ENCODE measurements at places on chromosomes 12 and 14.

GRCh38 chr12:51836041-51836826 is 12.3 kb downstream of the FIGNL2 start:
- DNase-seq = no peak

DNA sequence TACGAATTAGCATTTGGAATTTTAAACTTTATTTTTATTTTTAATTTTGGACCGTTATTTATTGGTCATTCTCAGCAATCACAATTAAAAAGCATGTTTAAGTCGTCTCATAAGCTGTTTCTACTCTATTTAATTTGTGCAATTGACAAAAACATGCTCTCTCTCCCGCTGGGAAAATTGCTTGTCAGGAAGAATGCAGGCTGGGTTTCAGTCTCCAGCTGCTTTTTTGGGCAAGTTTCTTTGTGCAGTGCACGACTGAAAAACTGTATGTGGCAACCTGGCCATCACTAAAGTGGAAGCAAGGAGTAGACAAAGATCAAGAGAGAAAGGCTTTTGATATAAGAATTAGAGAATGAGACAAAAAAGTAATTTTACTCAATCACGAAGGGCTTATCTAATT is 941.5 kb upstream of the MDGA2 start:
- no peak for DNase-seq

- no peak for DNase-seq
Observed at GRCh38 chr12:3222979-3223378, 145.8 kb downstream of the TSPAN9 start.

- no peak for DNase-seq
Observed at GRCh38 chr12:98208816-98209215, 306.6 kb upstream of the TMPO start.

DNA sequence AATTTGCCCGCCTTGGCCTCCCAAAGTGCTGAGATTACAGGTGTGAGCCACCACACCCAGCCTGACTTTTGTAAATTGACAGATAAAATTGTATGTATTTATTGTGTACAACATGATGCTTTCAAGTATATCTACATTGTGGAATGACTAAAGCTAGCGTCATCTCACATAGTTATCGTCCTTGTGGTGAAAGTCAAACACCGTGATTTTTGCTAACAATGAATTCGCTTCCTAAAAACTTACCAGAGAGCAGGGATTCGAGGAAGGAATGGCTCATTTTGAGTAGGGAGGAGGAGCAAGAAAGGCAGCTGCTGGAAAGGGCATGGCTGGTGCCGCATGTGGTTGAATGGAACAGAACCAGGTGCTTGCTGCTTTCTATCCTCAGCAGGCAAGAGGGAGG is 85.4 kb downstream of the LGMN start:
- no peak for DNase-seq

DNA sequence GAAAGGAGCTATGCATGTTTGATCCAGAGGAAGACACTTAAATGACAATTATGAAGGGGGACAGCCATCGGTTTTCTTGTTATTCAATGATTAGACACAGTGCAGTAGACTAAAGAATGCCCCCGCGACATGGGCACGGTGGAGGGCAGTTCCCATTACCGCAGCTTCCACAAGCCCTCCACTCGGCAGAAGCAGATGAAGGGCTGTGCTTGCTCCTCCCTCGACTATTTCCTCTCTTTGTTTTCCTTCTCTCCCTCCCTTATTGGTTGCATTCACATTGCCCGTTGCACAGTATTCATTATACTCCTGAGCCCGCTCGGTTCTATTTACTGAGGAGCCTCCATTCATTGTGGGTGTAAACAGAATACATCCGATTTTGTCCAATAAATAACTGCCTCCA is 138.8 kb upstream of the RASSF8 start:
- DNase-seq = no peak

DNA sequence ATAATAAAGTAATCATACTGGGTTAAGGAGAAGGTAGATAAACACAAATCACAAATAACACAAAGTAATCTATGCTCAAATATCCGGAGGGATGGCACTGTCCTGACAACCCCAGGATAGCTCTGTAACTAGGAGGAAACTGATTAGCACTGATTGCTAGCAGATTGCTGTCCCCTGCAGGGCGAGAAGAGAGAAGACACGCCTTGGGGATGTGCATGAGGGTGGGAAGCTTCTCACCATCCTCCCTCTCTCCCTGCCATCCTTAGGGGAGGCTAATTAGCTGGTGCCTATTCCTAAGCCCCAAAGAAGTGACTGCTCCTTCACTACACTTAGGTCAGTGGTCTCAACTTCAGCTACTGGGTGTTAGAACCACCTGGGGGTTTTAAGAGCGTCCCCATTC is 27.0 kb upstream of the TMEM260 start:
- no peak for DNase-seq

- no peak for DNase-seq
Observed at GRCh38 chr12:104459368-104459909, 2.7 kb downstream of the CHST11 start.

DNA sequence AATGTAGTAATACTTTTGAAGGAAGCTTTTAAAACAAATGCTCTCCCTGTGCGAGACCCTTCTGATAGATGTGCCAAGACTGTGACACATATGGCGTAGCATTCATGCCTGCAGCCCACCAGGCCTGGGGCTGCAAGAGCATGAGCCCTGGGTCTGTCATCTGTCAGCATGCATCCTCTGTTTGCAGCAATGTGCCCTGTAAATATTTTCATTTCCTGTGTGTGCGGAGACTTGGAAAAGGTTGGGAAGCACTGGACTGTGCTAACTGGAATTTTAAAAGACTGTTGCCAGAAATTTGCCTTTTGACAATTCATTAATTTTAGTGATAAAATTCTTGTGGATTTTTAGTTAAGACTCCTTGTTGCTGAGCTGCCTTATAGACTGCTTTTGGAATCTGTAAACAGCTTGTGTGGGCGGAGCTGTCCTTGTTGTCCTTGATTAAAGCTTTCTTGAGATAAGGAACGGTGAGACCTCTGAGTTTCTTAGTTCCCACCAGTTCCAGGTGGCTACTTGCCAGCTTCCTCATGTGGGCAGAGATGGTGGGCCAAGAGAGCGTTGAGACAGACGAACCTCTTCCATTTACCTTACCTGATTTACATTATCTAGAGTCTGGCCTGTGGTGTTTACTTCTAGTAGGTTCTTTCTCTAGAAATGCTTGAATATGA is 23.4 kb downstream of the MARK3 start:
- no peak for DNase-seq

- peak; percentile 13 for DNase-seq
Observed at GRCh38 chr12:132329036-132329719, at the start of gene GALNT9. TSS of gene GALNT9 (minus strand) at chr12:132329589. CDS start at chr12:132329203, 386 bp downstream.

- DNase-seq = peak; percentile 93
Observed at GRCh38 chr12:54368709-54369596, 4.7 kb upstream of the GPR84 start.

DNA sequence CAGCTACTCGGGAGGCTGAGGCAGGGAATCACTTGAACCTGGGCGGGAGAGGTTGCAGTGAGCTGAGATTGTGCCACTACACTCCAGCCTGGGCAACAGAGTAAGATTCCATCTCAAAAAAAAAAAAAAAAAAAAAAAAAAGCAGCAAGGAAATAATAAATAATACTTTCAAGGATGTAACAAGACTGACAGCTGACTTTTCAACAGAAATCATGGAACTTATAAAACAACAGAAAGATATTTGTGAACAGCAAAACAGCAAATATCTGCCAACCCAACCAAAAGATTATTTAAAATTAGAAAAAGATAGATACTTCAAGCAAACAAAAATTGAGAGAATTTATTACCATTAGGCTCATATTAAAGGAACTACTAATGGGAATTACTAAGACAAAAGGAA is 115.1 kb downstream of the TSHR start:
- no peak for DNase-seq

DNA sequence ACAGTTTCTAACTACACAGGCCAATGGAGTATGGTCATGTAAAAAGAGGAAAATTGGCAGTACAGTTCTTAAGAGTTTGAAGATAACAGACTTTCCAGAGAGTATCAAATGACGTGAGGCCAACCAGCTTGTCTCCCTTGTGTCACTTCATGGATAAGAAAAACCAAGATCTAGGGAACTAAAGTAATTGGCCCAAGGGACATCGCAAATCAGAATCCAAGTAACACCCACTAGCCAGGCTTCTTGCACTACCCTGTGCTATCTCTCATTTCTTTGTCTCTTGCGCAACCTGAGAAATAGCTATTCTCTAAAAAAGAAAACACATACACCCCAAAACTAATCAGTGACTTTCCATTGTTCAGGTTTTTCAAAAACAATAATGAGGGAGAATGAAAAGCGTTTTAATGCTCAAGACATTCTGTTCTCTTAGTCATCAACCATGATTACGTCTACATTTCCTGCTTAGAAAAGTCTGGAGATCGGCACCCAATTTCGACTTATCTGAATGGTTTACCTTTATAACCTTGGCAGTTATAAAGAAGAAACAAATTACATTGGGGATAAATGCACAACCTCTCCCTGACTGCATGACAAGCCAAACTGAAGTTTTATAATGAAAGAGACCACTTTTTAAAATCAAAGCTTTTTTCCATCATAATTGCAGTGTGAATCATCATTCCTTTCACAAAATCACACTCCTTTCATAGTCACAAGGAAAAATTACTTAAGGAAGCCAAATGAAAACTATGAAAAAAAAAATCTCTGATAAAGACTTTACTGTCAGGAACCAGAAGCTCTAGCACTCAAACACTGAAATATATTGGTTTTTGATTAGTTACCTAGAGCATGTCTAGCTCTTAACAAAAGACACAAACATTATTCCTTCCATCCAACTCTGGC is 42.1 kb downstream of the TMTC1 start:
- DNase-seq = no peak

- DNase-seq = no peak
Observed at GRCh38 chr12:119594772-119595445, 1.3 kb downstream of the TMEM233 start.

DNA sequence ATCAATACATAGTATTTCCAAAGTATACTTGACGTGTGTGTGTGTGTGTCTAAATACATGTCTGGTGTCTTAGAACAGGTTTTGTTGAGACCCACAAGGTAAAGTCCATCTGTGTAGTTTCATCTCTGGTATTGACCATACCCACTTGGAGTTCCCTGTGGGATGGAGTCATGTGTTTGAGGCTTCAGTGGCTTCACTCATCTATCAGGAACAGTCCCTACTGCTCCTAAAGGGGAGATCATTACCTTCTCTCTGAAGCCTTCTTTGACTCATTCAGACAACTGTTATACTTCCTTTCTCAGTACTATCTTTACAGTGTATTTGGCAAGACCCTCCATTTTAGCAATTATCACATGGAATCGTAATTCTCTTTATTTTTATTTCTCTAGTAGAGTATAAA is 14.2 kb downstream of the RAB21 start:
- no peak for DNase-seq

- no peak for DNase-seq
Observed at GRCh38 chr12:12365446-12365802, 8.5 kb downstream of the BORCS5 start.

DNA sequence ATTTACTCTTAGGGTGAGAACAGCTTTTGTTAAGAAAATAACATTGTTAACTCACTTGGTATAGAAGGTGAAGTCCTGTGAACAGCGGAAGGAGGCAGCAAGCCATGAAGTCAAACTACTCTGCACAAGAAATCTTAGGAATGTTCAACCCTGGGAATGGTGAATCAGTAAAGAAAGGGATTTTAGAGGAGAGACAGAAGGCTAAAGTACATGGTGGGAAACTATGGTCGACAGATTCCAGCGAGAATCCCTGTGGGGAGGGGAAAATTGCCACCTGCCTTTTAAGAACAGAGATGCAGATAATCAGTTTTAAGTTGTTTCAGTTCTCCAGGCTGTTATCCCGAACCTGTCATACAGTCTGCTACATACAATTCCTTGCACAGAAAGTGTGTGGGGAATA is 63.2 kb upstream of the PTPRR start:
- DNase-seq = no peak

GRCh38 chr12:132665794-132666193 is 21.3 kb downstream of the POLE start:
- no peak for DNase-seq

GRCh38 chr14:86442135-86442534 is 912.2 kb downstream of the FLRT2 start:
- DNase-seq = no peak

- no peak for DNase-seq
Observed at GRCh38 chr12:7197841-7198240, 8.4 kb downstream of the PEX5 start.

DNA sequence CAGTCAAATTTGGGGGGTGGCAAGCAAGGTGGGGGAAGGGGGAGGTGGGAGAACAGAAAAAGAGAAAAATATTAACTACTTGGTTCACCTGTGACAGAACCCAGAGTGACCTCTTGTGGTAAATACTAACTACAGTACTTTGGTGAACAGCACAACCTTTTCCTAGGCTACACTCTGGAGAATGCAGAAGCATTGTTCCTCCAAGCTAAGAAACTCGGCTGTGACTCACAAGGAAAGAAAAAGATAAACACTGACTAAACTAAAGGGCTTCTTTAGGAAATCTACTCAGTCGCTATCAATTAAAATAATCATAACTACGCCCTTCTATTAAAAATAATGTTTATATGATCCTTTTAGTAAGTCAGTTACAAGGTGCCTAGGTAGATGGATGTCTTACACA is 5.4 kb downstream of the KCNH5 start:
- DNase-seq = no peak

GRCh38 chr14:103178521-103178920 is 55.3 kb downstream of the TNFAIP2 start:
- DNase-seq = no peak

- DNase-seq = no peak
Observed at GRCh38 chr14:53840444-53840843, 116.2 kb downstream of the BMP4 start.

DNA sequence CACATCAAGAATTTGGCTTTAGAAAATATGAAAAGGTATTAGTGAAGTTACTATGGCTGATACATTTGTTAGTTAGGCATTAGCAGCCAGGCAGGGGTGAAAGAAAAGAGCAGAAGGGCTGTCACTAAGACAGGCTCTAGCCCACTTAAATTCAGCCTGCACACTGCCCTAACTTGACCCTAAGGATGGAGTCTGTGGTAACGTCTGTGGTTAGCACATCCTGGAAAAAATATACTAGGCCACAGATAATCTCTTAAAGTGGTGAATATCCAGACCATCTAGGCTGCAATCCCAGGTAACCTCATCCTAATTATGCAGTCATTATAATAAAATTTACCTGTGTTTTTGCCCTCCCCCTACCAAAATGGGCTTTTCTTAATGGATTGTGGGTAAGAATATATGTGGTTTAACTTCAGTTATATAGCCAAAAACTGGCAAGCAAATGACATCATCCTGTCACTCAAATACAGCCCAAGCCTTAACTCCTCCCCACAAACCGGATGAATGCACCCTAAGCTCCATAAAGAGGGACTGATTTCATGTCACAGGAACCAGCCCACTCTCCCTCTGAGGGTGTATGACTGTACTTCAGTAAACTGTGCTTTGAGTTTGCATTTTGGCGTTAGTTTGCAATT is 440.9 kb downstream of the LRFN5 start:
- DNase-seq = no peak

Data from activated CD4-positive, alpha-beta memory T cell treated with anti-CD3 and anti-CD28 coated beads for 36 hours (primary cell).